ENCODE measurements at places on chromosomes 2 and 18.

GRCh38 chr2:118844261-118845004 lies 3.0 kb downstream of the EN1 start:
- no peak for DNase-seq

- DNase-seq: no peak
These were observed 70.1 kb downstream of the TSHZ1 start for GRCh38 chr18:75280427-75281280.

GRCh38 chr2:135657806-135658582 lies 83.7 kb upstream of the UBXN4 start:
- DNase-seq: no peak

GRCh38 chr2:231228974-231229529 lies 30.6 kb downstream of the ARMC9 start:
- no peak for DNase-seq

- DNase-seq: no peak
These were observed 356.3 kb upstream of the CDH20 start for GRCh38 chr18:60976976-60977375.

- no peak for DNase-seq
These were observed 58.7 kb downstream of the MAPRE2 start for GRCh38 chr18:35099911-35100310.

- DNase-seq: no peak
These were observed 237.6 kb upstream of the FOSL2 start for GRCh38 chr2:28155086-28155485.

DNA sequence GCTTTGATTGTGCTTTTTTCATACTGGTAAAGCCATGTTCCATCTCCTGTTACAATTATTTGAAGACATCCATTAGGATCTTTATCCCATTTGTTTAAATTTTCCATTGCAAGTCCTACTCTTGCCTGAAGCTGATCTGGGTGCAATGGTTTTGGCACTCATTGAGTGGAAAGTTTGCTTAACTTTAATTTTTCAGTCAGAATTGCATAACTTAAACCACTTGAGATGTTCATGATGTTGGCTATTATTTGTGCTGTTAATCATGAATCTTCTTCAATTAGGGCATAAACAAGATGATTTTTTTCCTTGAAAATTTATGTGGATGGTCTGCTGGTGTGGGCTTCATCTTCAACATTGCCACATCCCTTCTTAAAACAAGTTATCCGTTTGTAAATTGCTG lies 180.1 kb downstream of the ST6GAL2 start:
- no peak for DNase-seq

DNA sequence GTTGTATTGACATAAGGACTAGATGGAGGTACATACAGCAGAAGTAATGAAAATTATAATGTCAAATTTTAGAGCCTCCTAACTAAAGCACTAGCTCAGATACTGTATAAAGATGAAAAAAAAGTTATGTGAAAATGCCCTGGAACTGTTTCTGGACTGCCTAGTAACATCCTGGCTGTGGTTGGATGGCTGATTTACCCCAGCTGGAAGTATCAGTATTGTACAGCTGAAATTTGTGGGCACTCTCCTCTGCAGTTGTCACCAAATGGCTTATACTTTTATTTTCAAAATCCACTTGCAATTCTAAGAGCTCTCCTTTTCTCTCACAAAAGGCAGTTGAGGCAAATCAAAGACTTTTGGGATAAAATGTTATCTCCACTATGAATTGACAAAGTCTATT lies 239.2 kb downstream of the RPIA start:
- no peak for DNase-seq

- DNase-seq: no peak
These were observed 134.3 kb upstream of the STON1 start for GRCh38 chr2:48395658-48396057.

GRCh38 chr2:42888321-42889245 lies 96.2 kb upstream of the HAAO start:
- no peak for DNase-seq

- DNase-seq: no peak
These were observed 1.7 kb downstream of the NCK2 start for GRCh38 chr2:105746177-105747080.

DNA sequence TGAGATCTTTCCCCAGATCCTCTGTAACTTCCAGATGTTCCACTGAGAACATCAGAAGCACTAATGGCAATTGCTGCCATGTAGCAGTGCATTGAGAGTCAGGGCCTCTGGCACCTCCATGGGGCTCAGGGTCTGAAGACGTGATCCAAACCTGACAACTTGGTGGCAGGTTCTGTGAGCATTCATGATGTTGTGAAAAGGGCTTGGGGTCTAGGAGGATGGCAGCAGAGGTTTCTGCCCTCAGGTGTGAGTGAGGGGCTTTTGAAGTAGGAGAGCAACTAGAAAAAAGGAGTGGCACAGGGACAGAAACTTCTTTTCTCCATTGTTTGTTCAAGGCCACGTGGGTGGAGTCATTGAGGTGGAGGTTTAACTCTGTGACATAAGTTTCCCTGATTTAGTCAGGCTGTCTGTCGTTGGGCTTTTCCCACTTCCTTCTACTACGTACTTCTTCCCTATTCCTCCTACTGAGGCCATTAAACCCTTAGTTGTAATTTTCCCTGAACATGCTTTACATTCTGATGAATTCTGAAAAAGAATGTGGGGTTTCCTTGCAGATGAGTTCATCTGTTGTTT lies 13.1 kb downstream of the CFLAR start:
- DNase-seq: no peak

- no peak for DNase-seq
These were observed 30.9 kb downstream of the STK39 start for GRCh38 chr2:168216351-168217005.

GRCh38 chr2:12201369-12201768 lies 454.9 kb downstream of the LPIN1 start:
- no peak for DNase-seq

DNA sequence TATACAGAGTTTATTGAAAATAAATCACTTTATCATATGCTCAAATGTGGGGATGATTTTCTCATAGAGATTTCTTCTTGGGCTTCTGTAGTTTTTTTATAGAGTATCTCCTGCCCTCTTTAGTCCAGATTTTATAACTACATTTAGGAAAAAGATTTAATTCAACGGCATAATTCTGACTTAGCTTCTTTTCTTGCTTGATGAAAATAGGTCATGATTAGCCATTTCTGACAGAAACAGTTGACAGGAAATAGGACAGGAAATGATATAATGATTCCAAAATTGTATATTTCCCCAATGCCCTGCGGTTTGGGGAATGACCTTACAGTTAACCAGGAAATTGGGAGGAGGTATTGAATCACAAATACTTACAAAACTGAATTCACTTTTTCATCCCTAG lies 1531.9 kb upstream of the ACVR2A start:
- DNase-seq: no peak

GRCh38 chr2:170715062-170715931 lies at the start of gene SP5:
SP5 (plus strand) TSS chr2:170715337; CDS start chr2:170715513, 176 bp downstream.
- DNase-seq: no peak

DNA sequence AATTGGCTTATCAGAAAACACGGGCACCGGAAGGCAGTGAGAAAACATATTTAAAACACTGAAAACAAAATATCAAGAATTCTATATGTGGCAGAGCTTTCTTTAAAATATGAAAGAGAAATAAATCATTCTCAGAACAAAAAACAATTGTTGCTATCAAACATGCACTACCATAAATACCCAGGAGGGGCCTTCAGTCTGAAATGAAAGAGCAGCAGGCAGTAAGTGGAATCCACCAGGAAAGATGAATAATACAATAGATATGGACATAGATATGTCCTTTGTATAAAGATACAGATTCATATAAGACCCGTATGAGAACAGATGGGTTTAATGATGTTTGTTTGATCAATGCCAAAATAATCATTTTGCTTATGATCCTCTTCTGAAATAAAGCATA lies 142.0 kb downstream of the TMEM18 start:
- DNase-seq: no peak

DNA sequence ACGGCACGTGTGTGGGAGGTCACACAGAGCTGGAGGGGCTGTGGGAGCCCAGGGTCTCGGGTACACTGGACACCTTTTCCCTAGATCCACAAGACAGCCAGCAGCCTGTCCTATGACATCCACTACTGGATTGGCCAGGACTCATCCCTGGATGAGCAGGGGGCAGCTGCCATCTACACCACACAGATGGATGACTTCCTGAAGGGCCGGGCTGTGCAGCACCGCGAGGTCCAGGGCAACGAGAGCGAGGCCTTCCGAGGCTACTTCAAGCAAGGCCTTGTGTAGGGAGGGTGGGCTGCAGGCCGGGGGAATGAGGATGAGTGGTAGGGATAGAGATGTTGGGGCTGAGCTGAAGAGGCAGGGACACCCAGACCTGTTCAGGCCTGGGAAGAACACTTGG lies 6.6 kb downstream of the VIL1 start:
- DNase-seq: no peak

- no peak for DNase-seq
These were observed 66.4 kb upstream of the POMC start for GRCh38 chr2:25234738-25235137.

- no peak for DNase-seq
These were observed 131.9 kb downstream of the ASB1 start for GRCh38 chr2:238558456-238559099.

- no peak for DNase-seq
These were observed 46.6 kb downstream of the CFAP221 start for GRCh38 chr2:119590873-119591272.

DNA sequence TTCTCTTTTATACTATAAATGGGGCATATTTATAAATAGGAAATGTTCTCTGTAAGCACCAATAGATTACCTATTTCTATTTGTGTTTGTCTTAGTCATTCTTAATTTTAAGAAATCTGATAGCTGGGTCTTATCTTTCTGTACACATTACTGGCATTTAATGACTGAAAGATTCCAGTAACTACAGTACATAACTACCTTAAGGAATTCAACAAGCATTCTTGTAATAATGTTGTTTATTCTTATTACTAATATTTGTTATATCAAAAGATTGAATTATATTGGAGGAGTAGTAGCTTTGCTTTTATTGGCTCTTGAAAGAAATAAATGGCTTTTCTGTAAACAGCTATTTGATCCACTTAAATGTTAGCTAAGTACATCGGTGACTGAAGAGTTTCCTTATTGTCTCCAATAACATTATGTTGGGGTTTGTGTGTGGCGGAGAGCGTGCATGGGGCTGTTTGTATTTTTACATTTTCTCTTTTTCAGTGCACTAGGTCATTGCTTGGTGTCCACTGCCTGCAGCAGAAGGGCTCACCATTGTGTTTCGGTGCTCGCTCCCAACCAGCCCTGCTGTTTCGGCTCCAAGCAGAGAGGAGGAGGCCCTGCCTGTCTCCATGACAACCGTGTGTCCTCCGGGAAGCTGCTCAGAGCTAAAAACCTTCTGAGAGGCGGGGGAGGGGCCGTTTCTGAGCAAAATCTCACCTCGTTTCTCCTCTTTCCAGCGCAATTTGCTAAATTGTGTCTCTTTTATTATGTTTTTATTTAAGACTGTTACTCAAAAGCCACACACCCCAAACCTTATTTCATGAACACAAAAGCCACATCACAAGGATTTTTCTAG lies 112.5 kb upstream of the SLC38A11 start:
- DNase-seq: peak; percentile 86

DNA sequence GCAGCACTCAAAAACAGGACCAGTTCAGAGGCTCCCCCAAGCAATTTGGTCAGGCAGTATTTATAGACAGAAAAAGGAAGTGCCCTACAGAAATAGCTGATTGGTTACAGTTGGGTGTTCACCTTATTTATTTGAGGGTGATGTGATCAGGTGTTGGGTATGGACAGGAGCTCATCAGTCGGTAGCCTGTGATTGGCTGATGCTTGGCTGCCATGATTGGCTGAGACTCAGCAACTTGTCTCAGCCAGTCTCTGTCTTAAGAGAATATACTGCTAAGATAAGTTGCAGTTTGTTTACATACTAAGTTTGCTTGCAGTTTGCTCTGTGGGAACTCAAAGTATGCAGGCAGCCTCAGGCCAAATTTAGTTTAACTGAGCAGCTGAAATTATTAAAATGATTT lies 9.4 kb downstream of the ABCG8 start:
- no peak for DNase-seq

- no peak for DNase-seq
These were observed 365.6 kb downstream of the LRRTM4 start for GRCh38 chr2:77156599-77156998.

- no peak for DNase-seq
These were observed 40.8 kb upstream of the MYO1B start for GRCh38 chr2:191204433-191204832.

- no peak for DNase-seq
These were observed 609.1 kb upstream of the SYT4 start for GRCh38 chr18:43886341-43886740.

- no peak for DNase-seq
These were observed 10.7 kb downstream of the KCNF1 start for GRCh38 chr2:10922307-10923007.

GRCh38 chr18:34028324-34028723 lies 196.4 kb downstream of the NOL4 start:
- no peak for DNase-seq
